ENCODE measurements at places on chromosomes 1 and 21. TPM values are rescaled to one million over a fixed set of nuclear protein-coding genes. Genes with fewer than 3 reads are reported as not detected.
A peak's percentile ranks its signal among the peaks of the same experiment; 100 is the strongest.

DNA sequence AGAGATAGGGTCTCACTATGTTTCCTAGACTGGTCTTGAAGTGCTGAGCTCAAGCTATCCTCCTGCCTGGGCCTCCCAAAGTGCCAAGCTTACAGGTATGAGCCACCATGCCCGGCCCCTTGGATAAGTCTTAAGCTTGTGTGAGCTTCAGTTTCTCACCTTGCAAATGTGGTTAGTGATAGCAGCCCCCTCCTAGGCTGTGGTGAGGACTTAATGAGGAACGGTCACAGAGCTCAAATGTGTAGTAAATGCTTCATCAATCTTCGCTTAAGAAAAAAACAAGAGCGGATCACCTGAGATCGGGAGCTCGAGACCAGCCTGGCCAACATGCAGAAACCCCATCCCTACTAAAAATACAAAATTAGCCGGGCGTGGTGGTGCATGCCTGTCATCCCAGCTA, 3.0 kb downstream of the CNR2 start:
- DNase-seq = no peak

Gene CD53
- not detected for total RNA-seq

DNA sequence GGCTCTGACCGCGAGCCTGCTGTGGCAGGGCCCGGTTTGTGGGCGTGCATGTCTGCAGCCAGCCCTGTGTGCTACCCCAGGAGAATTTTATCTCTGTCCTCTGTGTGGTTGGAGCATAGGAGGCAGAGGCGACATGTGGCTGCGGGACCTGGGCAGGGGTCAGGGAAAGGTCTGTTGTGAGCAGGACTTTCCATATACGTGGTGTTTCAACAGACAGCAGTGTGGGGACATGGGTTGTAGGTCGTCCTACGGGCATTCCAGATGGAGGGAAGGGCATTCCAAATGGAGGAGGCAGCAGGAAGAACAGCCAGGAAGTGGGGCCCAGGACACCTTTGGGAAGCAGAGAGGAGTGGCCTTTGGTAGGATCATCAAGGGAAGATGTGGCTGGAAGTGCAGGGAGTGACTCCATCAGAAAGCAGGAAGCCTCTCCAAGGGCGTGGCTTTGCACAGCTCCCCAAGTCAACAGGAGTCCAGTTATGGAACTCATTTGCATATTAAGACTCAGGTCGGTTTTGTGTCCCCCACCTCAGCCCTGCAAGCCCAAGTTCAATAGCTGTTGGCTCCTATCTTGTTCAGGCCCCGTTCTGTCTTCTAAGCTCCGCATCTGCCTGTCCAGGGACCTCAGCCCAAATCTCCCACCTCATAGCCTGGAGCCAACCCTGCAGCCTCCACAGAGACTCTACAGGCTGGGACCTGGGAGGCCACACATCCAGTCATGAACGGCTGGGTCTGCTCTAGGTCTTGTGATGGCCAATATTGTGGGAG, 309.1 kb downstream of the MATN1 start:
- DNase-seq = no peak

Gene SPATA46
- not detected for total RNA-seq

- DNase-seq = no peak
These were observed 157.1 kb upstream of the SYT6 start for GRCh38 chr1:114310695-114311271.

- DNase-seq = no peak
These were observed 80.3 kb downstream of the TTC3 start for GRCh38 chr21:37153196-37153934.

Gene TFF1
- not detected for total RNA-seq

Gene NBPF4
- total RNA-seq = not detected

Gene LYST
- total RNA-seq = 50.5 TPM

GRCh38 chr1:169921080-169921479, 27.4 kb upstream of the SCYL3 start:
- no peak for DNase-seq

DNA sequence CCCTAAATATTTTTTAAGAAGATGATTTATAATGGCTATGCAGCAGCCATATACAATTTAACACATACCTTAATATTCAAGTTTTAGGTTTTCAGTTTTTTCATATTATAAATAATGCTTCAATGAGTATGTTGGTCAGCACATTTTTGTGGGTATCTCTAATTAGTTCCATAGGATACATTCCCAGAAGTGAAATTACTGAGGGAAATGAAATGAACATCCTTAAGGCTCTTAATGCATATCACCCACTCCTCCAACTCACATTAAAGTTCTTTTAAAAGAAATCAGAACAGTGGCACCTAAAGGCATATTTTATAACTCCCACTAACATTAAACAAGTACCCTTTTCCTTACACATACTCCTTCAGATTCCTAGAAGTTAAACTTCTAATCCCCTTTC, 56.1 kb downstream of the EYA3 start:
- DNase-seq = no peak

DNA sequence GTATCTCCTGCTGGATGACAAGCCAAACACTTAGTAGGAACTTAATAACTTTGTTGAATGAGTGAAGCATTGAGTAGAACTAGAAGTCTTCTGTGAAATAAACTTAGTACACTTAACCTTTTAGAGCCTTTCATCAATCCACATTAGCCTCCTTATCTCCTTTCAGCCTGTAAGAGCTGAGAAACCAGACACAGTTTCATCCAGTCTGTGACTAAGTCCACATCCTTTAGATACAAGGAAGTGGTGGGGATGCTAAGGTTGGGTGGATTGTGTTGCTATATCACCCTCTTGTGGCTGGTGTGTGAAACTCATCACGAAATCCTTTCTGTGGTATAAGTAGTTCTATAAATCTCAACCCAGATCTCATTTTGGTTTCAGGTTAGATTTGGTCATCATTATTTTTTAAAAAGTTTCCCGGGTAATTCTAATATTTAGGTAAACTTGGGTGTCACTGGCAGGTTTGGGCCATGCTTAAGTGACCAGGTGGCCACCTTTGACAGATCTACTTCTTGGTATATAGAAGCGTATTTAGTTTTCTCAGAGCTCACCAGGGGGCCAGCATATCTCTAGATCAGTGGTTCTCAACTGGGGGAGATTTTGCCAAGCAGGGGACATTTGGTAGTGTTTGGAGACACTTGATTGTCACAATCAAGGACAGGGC, 27.8 kb upstream of the CD84 start:
- peak; percentile 70 for DNase-seq

- no peak for DNase-seq
These were observed 180.8 kb downstream of the NPHP4 start for GRCh38 chr1:5811419-5811818.

DNA sequence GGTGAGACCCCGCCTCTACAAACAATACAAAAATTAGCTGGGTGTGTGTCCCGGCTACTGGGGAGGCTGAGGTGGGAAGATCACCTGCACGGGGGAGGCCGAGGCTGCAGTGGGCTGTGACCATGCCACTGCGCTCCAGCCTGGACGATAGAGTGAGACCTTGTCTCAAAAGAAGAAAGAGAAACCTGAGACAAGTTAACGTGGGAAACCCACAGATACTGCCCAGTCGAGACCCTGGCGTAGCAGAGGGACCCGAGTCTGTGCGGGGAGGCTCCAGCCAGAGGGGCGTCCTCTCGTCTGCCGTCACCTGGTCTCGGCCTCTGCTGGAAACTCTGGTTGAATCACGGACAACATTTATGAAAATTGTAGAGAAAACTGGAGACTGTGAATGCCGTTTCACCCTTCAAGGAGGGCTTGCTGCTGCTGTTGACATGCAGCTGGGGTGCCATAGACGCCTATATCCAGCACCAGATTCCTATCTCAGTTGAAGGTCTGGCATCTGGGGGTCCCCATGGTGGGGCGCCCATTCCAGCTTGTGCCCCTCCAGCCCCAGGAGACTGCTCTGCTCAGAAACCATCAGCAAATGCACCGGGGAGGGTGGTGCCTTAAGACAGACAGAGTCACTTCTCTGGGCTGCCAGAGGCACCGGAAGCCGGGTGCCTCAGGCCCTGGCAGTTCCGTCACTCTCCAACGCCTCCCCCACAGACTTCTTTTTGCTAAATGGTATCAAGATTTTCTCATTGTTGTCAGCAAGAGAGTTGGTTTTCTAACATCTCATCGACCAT, 13.6 kb upstream of the CDK11B start:
- DNase-seq = no peak

- DNase-seq = peak; percentile 22
These were observed 855 bp downstream of the DSCAM start for GRCh38 chr21:40846103-40846502.

Gene FMO5
- 0.94 TPM for total RNA-seq

Gene SPRR1A
- not detected for total RNA-seq

Gene FCER1A
- total RNA-seq = not detected

Gene HSF2BP
- total RNA-seq = 4.0 TPM

DNA sequence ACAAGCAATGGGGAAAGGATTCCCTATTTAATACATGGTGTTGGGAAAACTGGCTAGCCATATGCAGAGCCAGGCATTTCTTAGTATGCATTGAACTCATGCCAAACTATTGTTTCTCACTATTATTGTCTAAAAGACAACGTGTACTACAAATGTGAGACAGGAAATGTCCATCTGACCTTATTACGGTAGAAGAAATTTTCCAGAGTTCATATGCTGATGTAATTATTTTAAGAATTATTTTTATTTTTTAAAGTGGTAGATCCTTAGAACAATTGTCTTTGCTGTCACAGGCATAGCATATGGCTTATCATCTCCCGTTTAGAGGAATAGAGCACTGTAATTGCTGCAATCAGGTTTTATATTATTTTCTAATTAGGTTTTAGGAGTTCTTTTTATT, 75.2 kb upstream of the S1PR1 start:
- no peak for DNase-seq

- peak; percentile 91 for DNase-seq
These were observed 222.3 kb downstream of the TPR start for GRCh38 chr1:186152620-186153239.

Gene RRP1
- 20.7 TPM for total RNA-seq
